Memory B cell (primary cell): ENCODE measurements at places on chromosomes 5 and 9.

- H3K36me3 ChIP-seq: peaks cover 8% of the 10 kb centered on the region
- no peaks in the 10 kb centered on the region for H3K27me3 ChIP-seq
- H3K4me1 ChIP-seq: peaks cover 8% of the 10 kb centered on the region
Observed at GRCh38 chr5:57243286-57244137, 69.7 kb downstream of the GPBP1 start.

- H3K27me3 ChIP-seq: no peaks in the 10 kb centered on the region
- no peak for DNase-seq
- H3K4me1 ChIP-seq: no peaks in the 10 kb centered on the region
- no peak overlapping the region for H3K27ac ChIP-seq
- H3K36me3 ChIP-seq: no peaks in the 10 kb centered on the region
Observed at GRCh38 chr5:98217138-98217537, 556.3 kb upstream of the RGMB start.

DNA sequence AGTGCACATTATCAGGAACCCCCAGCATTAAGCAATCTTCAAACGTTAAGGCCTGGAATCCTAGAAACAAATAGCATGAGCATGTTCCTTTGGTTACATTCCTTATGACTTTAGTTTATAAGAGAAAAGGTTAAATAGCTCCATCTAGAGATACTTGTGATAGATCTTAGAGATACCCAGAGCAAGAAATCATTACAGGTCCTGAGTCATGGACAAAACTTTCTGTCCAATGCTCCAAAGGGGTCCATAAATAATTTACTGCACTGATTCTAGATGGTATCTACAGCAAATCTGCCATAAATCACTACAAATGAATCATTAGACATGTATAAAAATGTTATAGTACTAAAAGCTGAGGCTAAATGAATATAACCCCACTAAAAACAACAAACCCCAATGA, 139.6 kb downstream of the HTR1A start:
- H3K4me1 ChIP-seq: no peaks in the 10 kb centered on the region
- H3K27me3 ChIP-seq: no peaks in the 10 kb centered on the region
- H3K36me3 ChIP-seq: no peaks in the 10 kb centered on the region

- no peak overlapping the region for H3K4me3 ChIP-seq
- H3K27ac ChIP-seq: no peak overlapping the region
- no peak for DNase-seq
- no peaks in the 10 kb centered on the region for H3K36me3 ChIP-seq
- peaks cover 5% of the 10 kb centered on the region for H3K27me3 ChIP-seq
Observed at GRCh38 chr9:69857131-69857530, 36.5 kb downstream of the CFAP95 start.

- DNase-seq: no peak
Observed at GRCh38 chr9:127107929-127108876, 14.2 kb downstream of the ANGPTL2 start.

DNA sequence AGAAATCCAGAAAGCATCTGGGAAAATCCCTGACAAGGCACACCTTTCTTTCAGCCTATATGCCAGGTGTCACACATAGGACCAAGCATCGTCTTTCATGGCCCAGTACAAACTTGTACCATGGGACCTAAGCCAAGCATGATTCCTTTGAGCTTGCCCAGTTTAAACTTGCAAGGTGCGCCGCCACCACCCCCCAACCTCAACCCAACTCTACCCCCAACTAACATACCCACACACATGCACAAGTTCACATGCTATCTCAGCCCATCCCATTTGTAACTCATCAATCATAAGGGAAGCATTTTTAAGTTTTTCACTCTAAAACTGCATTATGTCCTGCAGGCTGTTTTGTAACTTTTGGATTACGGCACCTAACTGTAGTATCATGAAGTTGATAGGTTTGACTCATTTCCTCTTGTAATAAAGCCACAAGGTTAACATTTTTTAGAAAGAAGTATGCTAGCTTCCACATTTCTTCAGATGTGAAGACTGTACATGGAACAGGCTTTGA, 145.9 kb upstream of the FST start:
- H3K4me3 ChIP-seq: no peak overlapping the region
- no peaks in the 10 kb centered on the region for H3K36me3 ChIP-seq
- no peak for DNase-seq
- H3K27ac ChIP-seq: no peak overlapping the region

- H3K27ac ChIP-seq: no peak overlapping the region
- peaks cover 3% of the 10 kb centered on the region for H3K36me3 ChIP-seq
- no peak overlapping the region for H3K4me3 ChIP-seq
- H3K4me1 ChIP-seq: no peaks in the 10 kb centered on the region
- no peak for DNase-seq
Observed at GRCh38 chr5:138972230-138972629, 97.1 kb upstream of the LRRTM2 start.

DNA sequence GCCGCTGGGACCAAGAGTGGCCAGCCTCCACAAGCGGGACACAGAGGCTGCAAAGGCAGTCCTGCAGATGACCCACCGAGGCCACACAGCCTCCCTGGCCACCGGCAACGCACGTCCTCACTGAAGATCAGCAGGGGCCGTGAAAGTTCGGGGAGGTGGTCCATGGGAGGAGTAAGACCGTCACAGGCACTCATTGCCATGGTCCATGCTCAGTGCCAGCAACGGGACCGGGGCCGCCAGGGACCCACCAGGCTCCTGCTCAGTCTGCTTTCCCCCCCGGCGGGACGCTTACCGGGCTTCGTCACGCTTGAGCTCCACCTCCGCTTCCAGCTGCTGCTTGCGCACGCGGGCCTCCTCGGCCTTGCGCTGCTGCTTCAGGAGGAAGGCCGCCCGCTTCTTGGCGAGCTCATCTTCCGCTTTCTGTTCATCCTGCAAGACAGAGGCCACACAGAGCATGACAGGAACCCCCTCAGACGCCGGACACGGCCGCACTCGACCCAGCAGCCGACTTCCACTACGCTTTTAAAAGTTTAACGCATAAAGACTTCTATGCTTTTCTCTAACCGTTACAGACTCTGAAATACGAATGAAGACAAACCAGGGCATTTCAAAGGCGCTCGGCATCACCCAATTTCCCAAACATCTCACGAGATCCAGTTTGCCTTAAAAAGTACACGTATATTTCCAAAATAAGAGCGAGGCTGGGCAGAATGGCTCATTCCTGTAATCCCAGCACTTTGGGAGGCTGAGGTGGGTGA, 88.4 kb downstream of the CAMSAP1 start:
- no peak overlapping the region for H3K27ac ChIP-seq
- peaks cover 57% of the 10 kb centered on the region for H3K36me3 ChIP-seq
- DNase-seq: no peak
- peaks cover 2% of the 10 kb centered on the region for H3K4me1 ChIP-seq
- H3K4me3 ChIP-seq: no peak overlapping the region

DNA sequence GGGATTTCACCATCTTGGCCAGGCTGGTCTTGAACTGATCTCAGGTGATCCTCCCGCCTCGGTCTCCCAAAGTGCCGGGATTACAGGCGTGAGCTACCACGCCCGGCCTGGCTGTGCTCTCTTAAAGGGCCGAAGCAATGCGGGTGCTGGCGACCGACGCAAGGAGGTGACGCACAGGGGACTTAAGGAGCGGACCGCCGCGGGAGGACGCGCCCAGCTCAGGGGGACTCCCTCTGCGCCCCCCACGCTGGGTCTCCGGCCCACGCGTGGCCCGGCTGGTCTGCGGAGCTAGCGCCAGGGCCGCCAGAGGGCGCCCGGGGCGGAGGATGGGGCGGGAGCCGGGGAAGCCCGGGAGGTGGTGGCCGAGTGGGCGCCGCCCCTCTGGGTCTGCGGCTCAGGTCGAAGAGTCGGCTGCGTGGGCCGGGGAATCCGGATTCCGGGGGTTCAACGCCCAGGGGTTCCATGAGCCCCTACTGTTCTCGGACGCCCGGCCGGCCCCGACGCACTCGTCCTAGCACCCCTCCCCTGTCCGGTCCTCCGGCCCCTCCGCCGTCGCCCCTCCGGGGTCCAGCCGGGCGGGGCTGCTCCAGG, 502 bp upstream of the CERCAM start:
- H3K27ac ChIP-seq: no peak overlapping the region
- H3K27me3 ChIP-seq: peaks cover 10% of the 10 kb centered on the region
- DNase-seq: peak; percentile 79
- H3K4me3 ChIP-seq: peak overlapping the region; percentile 80
- H3K4me1 ChIP-seq: peaks cover 3% of the 10 kb centered on the region
- no peaks in the 10 kb centered on the region for H3K36me3 ChIP-seq

DNA sequence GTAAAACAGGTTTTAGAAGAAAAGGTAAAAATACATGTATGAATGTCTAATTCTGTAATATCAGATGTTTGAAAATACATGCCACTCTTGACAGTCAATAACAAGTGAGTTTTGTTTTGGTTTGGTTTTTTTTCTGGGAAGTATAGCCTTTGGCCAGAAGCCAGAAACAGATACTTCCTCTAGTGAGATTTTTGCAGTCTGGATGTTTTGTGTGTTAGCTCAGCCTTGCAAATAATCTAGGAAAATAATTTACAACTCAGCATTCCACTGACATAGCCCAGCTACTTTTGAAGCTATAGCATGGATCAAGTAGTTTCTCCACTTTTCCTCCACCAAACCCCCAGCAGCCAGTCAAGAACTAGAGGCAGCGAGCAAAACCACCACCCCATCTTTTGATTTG, 56.7 kb downstream of the SLC1A1 start:
- no peak for DNase-seq
- H3K4me3 ChIP-seq: no peak overlapping the region
- H3K36me3 ChIP-seq: no peaks in the 10 kb centered on the region
- no peak overlapping the region for H3K27ac ChIP-seq

- no peaks in the 10 kb centered on the region for H3K36me3 ChIP-seq
- no peaks in the 10 kb centered on the region for H3K4me1 ChIP-seq
- no peak overlapping the region for H3K27ac ChIP-seq
- peaks cover 2% of the 10 kb centered on the region for H3K27me3 ChIP-seq
Observed at GRCh38 chr9:135759676-135760300, 57.8 kb downstream of the KCNT1 start.

DNA sequence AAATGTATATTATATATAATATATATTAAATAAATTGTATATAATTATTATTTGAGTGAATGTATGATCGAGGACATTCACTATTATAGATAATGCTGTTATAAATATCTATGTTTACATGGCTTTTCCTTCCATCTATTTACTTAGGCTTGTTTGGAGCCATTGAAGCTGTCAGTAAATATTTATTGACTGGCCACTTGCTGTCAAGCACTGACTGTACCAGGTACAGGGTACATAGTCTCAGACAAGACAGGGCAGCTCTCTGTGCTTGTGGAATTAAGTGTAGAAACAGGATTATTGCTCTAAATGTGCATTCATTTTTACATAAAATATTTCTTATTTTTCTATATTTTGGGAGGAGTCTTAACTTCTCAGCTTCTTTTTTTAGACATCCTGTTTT, 16.4 kb downstream of the FAXDC2 start:
- H3K27me3 ChIP-seq: no peaks in the 10 kb centered on the region
- no peak overlapping the region for H3K4me3 ChIP-seq
- no peak for DNase-seq
- H3K27ac ChIP-seq: no peak overlapping the region

GRCh38 chr5:75034137-75034739, 18.1 kb downstream of the GCNT4 start:
- no peak for DNase-seq
- no peaks in the 10 kb centered on the region for H3K4me1 ChIP-seq
- H3K4me3 ChIP-seq: no peak overlapping the region
- H3K27ac ChIP-seq: no peak overlapping the region
- peaks cover 10% of the 10 kb centered on the region for H3K27me3 ChIP-seq
- H3K36me3 ChIP-seq: no peaks in the 10 kb centered on the region

DNA sequence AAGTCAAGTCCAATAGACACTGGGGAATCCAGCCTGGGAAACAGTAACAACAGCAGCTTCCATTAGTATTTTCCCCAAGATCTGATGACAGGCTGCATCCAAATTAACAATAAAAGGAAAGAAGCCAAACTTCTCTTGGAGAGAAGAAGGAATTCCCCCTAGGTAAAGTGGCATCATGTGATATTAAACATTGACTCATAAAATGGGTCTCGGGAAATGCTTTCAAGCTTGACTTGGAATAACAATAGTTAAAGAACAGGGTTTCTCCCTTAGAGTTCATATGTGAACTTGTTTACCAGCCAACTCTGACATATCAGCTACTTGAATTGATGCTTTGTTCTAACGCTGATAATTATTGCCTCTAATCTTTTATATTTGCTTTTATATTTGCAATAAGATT, 45.4 kb downstream of the ENTREP1 start:
- peaks cover 7% of the 10 kb centered on the region for H3K27me3 ChIP-seq
- H3K4me3 ChIP-seq: no peak overlapping the region
- no peak overlapping the region for H3K27ac ChIP-seq
- no peak for DNase-seq
- H3K36me3 ChIP-seq: no peaks in the 10 kb centered on the region

- H3K27me3 ChIP-seq: no peaks in the 10 kb centered on the region
- H3K36me3 ChIP-seq: peaks cover 11% of the 10 kb centered on the region
- H3K4me1 ChIP-seq: no peaks in the 10 kb centered on the region
- no peak overlapping the region for H3K27ac ChIP-seq
Observed at GRCh38 chr9:36110434-36110833, 26.1 kb upstream of the GLIPR2 start.

GRCh38 chr9:98809311-98810101, 2.0 kb downstream of the GALNT12 start:
- no peak for DNase-seq

- H3K27me3 ChIP-seq: peaks cover 2% of the 10 kb centered on the region
- no peak overlapping the region for H3K27ac ChIP-seq
- no peak overlapping the region for H3K4me3 ChIP-seq
- no peaks in the 10 kb centered on the region for H3K4me1 ChIP-seq
Observed at GRCh38 chr5:155575861-155576260, 562.3 kb downstream of the KIF4B start.
